Anterior cingulate cortex (tissue), 58 donors: ENCODE measurements at places on chromosomes 3 and 15.

GRCh38 chr3:105328338-105328730 is 38.4 kb upstream of the ALCAM start:
- no peak for DNase-seq

DNA sequence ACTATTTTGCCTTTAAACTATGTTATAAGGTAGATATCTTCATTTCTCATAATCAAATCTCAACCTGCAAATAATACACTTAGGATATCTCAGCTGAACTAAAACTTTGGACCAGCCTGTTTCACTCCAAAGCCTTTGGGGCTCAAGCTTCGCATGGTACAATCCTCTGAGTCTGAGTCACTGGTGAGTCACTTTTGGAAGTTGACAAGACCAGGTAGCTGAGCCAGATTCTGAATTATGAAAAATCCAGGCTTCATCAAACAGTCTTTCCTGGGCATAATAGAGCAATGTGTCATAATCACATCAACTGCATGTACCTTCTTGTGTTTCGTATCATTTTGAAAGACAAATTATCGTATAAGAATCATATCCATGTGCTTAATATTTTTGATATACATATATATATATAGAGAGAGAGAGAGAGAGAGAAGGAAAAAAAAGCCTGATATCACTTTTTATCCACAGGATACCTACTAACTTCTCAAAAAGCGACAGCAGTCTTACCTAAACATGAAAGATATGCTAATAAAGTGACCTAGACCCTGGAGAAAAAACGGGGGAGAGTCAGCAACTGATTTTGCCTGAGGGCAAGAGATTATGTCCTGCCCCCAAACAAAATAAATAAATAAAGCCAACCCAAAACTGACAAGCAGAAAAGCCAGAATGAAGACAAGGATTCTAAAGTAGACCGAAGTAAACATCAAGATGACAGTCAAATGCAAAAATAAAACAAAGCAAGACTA is 263.9 kb upstream of the TGFBR2 start:
- no peak for DNase-seq

DNA sequence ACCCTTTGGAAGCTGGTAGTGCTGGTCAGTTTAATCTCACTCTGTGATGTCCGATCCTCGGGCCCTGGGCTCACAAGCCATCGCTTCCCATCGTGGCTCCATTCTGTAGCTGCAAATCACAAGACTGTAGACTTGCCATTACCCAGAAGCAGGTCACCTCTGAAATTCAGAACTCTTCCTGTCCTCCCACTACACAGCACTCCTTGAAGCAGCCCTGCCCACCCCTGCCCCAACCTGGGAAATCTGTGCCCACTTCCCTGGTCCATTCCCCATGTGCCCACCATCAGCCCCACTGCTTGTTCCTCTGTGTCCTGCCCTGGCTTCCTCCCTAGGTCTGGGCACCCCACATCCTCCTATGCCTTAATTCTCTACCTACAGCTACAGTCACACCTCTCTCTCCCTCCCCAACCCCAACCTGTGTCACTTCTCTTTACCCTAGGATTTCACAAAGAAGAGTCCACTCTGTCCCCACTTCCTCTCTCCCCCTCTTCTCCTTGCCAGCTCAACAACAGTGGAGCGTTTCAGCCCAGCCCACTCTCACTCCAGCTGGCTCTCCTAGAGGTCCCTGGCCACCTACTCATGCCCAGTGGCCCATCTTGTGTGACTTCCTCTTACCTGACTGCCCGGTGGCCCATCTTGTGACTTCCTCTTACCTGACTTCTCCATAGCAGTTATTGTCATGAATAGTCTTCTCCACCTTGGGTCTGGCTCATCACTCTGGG is 8.3 kb downstream of the ZNF710 start:
- no peak for DNase-seq

DNA sequence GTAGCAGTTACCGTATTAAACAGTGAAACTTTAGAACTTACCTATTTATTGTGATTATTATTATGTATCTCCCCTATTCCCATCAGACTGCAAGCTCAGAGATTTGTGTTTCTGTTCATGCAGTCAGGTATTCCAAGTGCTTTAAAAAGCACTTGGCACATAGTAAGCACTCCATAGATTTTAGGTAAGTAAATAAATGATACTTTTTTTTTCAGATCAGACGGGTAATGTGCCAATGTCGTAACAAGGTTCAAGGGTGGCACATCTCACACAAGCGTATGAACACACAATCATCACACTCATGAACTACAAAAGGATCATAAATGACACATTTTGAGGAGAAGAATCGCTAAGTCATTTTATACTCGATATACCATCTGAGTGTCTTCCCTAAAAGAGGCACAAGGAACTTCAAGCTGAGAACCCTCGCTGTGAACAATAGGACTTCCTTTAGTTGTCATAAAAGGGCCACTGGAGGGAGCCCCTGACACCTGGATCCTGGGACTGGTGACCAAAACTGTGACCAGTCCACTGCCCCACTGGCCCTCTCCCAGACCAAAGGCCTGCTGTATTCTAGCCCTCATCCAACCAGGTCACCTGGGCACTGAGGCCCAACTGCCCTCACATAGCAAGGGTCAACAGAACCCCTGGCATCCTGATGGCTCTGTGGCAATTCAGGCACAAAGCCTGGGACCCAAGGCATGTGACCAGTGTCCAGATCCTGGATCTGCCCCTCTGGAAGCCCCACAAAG is 32.1 kb downstream of the KIF9 start:
- no peak for DNase-seq

DNA sequence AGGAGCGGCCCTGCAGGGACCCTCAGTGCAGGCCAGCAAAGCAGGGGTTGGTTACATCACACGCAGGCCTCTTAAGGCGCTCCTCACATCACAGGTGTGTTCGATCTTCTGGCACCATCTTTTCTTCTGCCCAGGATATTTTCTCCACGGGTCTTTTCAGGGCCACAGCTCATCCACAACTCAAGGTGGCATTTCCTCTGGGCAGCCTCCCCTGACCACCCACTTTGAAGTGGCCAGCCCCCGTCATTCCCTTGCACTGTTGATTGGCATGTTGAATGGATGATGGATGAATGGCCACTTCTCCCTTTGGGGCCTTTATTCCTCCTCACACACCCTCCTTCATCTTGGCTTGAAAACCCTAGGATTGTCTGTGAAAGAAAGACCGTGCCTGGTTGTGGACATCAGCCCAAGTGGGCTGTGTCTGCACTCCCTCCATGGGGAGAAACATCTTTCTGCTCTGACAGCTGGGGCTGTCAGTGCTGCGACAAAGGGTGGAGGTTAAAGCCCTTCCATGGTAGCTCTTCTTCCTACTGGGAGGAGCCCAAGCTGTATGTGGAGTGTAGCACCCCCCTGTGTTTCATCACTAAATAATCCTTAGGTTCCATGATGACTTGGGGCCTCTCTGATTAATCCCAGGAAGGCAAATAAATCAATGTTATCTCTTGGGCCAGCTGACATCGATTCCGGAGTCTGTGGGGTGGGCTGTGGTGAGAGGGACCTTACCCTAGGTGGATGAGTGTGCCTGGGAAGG is 102.5 kb downstream of the EPHB1 start:
- DNase-seq: no peak

DNA sequence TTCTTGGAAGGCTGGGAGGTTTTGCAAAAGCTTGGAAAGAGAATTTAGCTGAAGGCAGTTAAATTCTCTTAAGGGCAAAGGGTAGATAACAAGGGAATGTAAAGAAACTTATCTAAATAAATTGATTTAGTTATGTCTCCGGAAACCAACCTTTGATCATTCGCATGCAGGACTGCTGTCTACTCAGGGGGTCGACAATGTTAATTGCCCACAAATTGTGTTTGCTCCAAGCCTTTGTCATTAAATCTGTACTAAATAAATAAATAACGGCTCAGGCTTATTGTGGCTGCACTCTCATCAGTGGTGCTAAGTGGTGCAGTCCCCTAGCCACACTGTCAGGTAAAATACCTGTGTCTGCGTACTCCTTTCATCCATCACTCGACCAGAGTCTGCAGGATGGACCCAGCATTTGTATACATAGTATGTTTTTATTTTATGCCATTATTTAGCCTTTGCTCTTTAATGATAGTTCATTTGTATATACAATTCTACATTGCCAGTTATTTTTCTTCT is 497.4 kb upstream of the RASGRP1 start:
- no peak for DNase-seq

- no peak for DNase-seq
Observed at GRCh38 chr3:153972862-153973261, 148.3 kb upstream of the ARHGEF26 start.

DNA sequence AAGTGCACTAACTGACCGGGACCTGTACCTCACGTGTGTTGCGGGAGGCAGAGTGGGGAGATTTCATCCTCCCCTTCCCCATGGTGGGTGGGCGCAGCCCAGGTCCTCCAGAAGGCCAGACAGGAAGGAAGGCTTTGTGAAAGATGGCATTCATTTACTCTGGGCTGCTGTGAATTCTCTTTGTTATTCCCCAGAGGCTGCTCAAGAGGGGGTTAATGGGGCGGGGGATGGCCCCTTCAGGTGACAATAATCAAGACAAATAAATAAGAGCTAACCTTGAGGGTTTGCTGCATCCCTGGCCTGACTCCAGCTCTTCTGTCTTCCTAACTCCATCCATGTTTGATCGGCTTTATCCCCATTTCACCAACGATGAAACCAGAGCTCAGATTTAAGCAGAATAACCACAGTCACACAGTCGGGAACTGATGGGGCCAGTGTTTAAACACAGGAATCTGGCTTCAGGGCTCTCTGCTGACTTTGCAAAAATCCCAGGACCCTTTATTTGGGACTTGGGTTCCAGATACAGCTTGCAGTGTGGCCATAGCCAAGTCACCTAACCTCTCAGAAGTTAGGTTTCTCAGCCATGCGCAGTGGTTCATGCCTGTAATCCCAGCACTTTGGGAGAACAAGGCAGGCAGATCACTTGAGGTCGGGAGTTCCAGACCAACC is 16.5 kb downstream of the PIF1 start:
- DNase-seq: no peak

DNA sequence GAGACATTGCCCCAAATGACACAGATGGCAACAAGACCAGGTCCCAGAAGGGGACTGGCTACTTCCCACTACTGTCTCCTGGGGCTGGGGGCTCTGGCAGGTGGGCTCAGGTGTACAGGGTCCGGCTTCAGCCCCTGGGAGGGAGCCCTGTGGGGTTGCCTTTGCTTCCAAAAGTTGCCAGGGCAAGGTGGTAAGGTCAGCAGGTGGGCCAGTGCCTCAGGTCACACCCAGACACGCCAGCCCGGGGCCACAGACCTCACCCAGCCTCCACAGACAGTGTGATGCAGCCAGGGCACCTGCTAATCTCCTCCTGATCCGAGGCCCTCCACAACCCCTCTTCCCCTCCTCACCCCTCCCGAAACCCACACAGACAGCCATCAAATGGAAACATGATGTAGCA is 7.5 kb downstream of the OXTR start:
- no peak for DNase-seq

- DNase-seq: no peak
Observed at GRCh38 chr3:181683563-181683962, 28.2 kb upstream of the SOX2 start.

DNA sequence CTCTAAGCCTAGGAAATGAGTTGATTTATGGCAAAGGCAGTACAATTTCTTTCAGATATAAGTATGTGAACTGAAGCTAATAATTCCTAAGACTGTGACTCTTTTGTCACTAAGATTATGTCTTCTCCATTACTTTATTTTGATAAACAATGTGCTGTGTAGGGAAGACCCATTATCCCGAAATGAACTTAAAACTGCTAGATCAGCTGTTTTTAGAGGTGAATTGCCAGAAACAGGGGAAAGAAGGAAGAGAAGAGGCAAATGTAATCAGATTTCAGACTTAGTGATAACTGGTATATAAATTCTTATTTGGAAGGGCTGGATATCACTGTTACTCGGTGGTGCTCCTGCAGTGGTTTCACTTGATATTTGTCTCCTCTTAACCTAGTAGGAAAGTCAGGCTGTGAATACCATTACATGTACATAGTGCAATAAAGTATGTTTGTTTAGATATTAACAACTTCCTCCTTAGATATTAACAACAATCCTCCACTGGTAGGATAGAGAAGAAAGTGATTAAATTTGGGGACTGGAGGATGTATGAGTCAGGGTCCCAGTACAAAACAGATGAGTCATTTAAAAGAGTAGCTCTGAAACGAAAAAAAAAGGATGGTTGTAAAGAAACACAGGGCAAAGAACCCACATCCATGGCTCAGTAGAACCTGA is 338.5 kb upstream of the KCNH8 start:
- no peak for DNase-seq

DNA sequence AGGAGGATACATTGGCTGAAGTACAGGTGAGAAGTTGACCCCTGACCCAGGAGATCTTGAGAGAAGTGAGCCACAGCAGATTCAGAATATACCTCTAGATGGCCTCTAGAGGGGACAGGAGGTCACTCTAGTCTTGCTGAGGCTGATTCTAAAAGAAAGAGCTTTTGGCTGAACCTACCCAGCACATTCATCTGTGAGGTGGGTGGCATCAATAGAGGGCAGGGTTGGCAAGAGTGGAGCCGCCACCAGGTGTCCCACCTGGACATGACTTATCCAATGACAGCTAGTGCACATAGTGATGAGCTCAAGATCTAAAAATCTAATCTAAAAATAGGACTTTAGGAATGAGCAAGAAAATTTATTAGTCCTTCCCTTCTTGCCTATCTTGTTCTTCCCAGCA is 51.6 kb downstream of the CYP19A1 start:
- no peak for DNase-seq
